ENCODE measurements at places on chromosomes 5 and 9.

DNA sequence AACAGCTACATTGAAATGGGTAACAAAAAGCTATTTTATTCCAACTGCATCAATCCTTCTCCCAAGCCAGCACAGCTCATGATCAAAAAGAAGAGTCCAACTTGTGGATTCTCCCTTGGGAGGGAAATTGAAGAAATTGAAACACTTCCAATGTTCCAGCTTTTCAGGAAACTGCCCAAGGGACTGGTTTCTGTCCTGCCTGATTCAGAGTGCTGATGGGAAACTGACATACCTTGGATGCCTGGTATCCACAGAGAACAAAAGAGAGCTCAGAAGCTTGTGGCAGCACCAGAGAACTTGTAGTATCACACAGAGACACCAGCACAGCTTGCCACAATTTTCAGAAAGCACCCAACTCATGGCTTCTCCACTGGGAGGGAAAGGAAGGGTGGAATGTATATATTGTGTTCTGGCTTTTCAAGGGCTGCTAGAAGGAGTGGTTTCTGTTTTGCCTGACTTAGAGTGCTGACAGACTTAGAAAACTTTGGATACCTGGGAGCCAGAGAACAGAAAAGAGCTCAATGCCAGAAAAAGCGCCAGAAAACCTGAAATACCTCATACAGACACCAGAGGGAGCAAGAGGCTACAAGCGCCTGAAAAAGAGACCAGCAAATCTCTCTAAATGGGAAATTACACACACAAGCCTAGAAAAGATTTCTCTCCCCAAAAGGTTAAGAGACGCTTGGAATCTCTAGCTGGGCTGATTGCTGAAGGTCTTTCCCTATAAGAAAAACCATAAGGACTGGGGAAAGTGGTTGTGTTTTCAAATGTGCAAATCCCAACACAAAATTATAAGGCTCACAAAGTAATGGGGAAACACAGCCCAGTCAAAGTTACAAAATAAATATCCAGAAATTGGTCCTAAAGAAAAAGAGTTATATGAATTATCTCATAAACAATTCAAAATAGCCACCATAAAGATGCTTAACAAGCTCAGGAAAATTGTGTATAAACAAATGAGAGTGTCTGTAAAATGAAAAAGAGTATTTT, 178.8 kb downstream of the SPOCK1 start:
- peak; percentile 38 for DNase-seq

- peak; percentile 2 for DNase-seq
Measured at GRCh38 chr5:135543485-135544304, 7.9 kb upstream of the NEUROG1 start.

GRCh38 chr5:153402550-153402949, 87.9 kb upstream of the GRIA1 start:
- DNase-seq: no peak

GRCh38 chr5:5492087-5492933, 69.8 kb downstream of the ICE1 start:
- DNase-seq: peak; percentile 71

DNA sequence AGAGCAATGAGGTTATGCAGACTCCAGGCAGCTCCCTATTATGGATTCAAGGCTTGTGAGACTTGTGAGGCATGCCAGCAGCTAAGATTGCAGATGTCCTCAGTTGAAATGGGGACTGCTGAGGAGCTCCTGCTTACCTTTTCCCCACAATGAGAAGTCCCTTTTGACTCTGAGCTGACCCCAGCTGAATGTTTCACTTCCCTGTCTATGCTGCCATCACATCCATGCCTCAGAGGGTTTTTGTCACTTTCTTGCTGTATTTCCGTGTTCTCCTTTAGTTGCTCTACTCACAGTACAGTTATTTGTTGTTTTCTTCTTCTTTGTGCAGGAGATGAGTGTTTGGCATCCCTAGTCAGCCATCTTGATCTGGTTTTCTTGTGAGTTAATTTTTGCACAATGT, 18.8 kb upstream of the OR2S2 start:
- DNase-seq: no peak

- no peak for DNase-seq
Measured at GRCh38 chr9:98164912-98165311, 27.5 kb downstream of the CORO2A start.

DNA sequence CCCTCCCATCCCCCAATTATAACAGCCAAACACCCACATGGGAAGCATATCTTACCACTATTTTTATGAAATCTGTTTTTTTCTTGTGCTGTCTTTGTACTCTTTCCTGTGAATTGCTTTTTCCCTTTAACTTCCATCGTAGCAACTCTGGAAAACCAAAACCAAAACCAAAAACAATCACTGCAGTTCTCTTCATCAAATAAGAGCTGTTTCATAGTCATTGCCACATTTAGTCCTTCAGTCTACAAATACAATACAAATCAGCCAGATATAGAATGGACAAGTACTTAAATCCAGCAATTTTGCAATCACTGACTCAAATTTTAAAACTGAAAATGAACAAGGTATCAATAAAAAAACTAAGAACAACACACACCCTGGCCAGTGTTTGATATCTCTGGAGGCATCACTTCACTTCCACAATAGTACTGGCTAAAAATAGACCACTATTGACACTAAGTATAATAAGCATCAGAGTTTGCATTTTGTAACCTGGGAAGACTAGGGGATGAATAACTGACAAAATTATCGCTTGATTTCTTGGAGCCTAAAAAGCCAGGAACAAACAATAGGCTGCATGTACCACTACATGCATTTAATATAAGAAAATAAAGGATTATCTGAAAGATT, 5.4 kb downstream of the PUM3 start:
- no peak for DNase-seq

DNA sequence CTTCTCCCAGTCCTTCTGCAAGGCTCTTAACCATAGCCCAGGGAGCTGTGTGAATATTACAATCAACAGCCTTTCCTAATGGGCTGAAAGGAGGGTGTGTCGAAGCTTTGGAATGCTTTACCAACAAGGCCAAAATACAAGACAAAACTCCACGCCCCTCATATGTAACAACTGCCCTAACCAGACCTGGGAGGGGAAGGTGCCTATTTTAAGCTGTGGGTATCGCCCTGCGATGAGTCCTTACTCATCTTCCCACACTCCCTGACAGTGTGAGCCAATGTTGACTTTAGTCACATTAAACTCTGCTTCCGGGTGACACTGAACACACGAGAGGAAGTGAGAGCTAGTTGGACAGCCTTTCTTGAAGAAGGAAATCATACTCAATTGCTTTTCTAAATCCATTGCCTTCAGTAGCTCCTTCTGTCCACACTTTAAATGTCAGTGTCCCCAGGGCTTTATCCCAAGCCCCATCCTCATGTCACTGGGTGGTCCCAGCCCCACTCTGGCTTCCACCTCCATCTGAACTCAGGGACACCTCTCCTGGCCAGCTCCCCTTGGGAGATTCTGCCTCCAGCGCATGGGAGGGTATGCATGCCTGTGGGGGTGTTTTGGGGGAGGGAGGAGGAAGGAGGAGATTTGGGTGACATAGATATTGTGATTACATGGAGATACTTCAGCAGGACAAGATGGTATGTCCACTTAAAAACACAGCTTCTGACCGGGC, 6.5 kb upstream of the TBC1D9B start:
- DNase-seq: peak; percentile 14

DNA sequence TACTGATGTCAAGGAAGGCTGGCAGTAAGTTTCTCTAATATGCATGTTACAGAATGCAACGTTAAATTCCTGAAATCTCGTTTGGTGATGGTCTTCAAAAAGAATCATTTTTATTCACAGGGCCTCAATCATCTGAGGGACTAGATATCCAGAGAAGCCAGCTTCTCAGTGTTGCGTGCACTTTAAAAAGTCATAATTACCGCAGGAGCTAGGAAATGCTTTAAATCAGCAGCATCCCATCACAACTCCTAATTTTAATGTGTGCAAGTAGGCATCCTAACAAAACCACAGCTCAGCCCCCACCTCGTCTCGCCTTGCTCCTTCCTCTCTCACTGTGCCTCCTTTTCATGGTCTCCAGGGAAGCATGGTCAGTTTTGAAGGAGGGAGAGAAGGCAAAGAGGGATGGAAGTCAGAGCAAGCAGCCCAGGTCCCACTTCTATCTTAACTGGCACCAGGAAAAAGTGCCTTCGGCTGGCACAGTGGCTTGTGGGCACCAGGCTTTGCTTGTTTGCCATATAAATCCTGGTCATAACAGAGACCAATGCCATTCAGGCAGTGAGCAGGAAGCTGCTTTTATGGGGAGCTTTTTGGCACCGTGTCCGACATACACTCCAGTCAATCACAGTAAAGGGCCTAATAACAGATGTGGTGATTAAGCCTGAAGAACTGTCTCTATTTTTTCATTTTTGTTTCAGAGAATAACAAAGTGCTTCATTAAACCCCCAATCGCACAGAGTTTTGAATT, 21.4 kb downstream of the MEGF10 start:
- no peak for DNase-seq

DNA sequence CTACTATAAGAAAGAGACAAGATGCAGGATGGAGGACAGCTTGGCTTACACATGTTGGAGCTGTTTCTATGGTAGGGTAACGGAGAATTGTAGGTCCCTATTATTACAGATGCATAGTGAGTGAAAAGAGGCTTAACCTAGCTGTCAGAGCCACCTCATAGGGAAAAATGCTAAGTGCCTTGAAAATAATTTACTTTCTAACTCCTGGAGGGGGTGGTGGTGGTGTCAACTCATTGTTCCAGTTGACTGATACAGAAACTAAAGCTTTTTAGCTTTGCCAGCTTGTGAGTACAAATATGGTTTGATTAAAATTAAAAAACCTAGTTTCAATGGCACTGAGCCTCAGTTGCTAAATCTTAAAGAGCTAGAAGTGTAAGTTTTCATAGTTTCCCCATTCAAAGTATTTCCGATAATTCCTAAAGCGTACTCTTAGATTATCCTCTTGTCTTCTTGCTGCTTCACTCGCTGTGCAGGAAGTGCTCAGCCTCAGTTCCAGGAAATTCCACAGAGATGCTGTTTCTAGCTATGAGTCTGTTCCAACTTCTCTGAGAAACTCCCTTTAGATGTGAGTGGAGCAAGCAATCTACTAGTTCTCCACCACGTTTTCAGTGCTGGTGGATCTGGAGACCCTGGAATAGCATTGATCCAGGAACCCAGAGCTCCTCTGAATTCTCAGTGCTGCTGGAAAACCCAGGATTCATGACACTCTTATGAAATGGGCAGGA, 265.2 kb downstream of the DMAC1 start:
- DNase-seq: no peak

- no peak for DNase-seq
Measured at GRCh38 chr9:132880324-132880661, 1.6 kb downstream of the SPACA9 start.

DNA sequence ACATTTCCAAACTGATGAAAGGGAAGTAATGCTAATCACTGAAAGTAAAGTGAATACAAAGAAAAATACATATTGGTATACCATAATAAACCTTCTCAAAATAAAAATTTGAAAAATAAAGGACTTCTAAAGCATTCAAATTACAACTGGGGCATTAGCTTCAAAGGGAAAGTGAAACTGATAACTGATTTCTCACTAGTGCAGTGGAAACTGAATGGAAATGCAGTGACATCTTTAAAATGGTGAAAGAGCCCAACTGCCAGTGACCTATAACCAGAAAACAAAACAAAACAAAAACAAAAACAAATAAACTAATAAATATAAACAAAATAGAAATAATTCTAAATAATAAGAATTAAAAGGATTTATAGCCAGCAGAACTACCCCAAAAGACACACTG, 297.5 kb upstream of the GRIN3A start:
- DNase-seq: no peak

GRCh38 chr5:80240368-80240986, 15.4 kb downstream of the SERINC5 start:
- no peak for DNase-seq

GRCh38 chr5:136999787-137000186, 499.3 kb downstream of the SPOCK1 start:
- DNase-seq: no peak

GRCh38 chr5:67591491-67591890, 394.9 kb upstream of the CD180 start:
- DNase-seq: no peak

DNA sequence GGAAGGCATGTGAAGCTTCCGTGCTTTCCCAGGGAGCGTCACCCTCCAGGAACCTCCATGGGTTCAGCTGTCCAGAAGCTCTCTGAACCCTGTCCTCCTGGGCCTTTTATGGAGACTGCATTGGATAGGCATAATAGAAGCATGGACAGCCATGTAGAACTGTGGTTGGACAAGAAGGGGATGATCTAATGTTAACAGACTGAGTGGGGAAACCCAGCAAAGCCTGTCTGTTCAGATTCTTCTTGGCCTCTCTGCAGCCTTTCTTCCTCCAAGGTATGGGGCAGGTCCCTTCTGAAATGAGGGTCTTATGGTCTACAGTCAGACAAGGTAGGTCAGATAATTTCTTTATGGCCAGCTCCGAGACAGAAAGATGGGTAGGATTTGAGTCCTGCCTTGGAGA, 59.1 kb upstream of the CTNNA1 start:
- DNase-seq: no peak

GRCh38 chr9:76379494-76379893, 14.7 kb downstream of the RFK start:
- no peak for DNase-seq

DNA sequence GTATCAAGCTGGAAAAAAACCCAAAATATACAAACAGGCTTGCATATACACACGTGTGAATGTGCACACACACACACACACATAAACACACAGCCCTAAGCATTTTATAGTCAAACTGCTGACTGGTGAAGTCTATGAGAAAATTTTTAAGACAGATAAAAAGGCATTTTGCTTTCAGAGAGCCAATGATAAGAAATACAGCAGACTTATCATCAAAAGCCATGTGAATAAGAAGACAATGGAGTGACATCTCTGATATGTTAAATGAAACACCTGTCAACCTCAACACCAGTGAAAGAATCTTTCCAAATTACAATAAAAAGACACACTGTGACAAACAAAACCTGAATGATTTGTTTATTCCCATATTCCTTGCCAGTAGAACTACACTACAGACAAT, 233.3 kb downstream of the CDH9 start:
- no peak for DNase-seq

GRCh38 chr9:130857864-130858738, 23.0 kb downstream of the ABL1 start:
- no peak for DNase-seq

DNA sequence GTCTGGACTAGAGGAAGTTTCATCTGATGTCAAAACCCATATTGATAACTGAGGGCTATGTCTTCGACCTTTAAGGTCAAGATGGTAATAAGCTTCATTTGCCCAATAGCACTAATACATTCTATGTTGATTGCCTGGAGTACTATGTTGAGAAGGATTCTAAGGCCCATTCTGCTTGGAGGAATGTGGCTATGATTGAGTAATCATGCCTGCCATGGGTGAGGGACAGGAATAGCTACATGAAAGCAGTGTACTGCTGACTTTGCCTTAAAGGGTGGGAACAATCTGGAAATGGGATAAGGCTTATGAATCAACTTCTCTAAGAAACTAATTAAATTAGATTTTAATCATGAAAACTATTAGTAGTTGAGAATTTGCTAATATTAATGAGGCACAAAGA, 13.6 kb downstream of the NNT start:
- no peak for DNase-seq

DNA sequence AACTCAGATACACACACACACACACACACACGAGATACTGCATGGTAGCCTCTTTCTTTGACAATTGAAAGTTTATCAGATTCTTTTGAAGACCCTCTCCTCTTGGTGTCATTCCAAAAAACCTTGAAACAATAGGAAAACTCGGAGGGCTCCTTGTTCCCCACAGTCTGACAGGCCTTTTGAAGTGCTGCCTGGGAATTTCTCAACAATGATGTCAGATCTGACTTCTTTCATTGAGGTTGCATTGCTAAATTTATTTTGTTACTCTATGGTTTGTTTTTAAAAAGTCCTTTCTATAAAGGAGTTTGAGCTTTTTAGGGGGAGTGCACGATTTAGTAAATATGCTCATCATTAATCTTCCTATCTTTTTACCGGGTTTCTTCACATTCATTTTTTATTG, 583.9 kb downstream of the SEMA5A start:
- DNase-seq: no peak
